Activated CD8-positive, alpha-beta T cell treated with anti-CD3 and anti-CD28 coated beads, Interleukin-2, amount 10 ng/mL, durations not matched to agents 7 days and 5 days (primary cell): ENCODE measurements at places on chromosomes 2 and 18. TPM values are rescaled to one million over a fixed set of nuclear protein-coding genes. Genes with fewer than 3 reads are reported as not detected.

DNA sequence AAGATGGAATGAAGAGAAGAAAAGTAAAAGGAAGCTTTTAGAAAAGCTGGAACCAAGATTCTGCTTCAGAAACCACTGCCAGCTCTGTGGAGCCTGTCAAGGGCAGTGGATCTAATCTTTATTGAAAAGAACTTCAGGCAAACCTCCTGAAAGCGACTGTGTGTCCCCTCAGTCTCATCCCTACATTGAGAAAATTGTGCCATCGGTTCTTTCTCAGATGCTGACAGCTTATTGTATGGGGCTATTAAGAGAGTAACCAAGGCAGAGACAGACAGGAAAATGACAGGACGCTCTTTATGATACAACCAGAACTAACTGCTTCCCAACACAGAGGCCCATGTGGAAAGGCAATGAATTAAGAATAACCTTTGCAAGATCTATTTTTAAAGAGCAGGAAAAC is 763.2 kb upstream of the CHAC2 start:
- H3K36me3 ChIP-seq: no peaks in the 10 kb centered on the region
- H3K27me3 ChIP-seq: no peaks in the 10 kb centered on the region
- no peak overlapping the region for H3K4me3 ChIP-seq
- no peak overlapping the region for H3K27ac ChIP-seq
- DNase-seq: no peak
- no peaks in the 10 kb centered on the region for H3K4me1 ChIP-seq

DNA sequence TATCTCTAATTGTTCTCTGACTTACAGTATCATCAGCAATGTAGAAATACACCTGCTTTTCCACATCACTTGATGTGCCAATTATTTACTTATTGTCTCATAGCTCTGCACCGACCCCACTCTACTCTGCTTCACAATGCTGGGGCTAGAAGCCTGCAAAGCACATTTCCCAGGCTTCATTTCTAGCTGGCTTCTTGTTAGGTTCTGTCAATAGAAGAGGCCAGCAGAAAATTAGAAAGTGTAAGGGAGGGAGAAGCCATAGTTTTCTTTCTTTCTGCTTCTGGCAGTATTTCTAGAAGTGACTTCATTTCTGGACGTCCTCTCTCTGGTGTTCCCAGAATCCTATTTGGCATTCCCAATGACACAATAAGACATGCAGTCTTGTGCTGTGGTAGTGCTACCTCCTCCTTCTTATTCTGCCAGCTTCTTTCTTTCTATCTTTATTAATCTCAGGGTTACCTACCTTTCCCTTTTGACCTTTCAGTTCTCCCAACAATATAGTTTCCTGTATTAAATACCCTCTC is 12.5 kb upstream of the TANC1 start:
- H3K4me3 ChIP-seq: no peak overlapping the region
- H3K27ac ChIP-seq: no peak overlapping the region
- peaks cover 6% of the 10 kb centered on the region for H3K4me1 ChIP-seq
- H3K36me3 ChIP-seq: no peaks in the 10 kb centered on the region

DNA sequence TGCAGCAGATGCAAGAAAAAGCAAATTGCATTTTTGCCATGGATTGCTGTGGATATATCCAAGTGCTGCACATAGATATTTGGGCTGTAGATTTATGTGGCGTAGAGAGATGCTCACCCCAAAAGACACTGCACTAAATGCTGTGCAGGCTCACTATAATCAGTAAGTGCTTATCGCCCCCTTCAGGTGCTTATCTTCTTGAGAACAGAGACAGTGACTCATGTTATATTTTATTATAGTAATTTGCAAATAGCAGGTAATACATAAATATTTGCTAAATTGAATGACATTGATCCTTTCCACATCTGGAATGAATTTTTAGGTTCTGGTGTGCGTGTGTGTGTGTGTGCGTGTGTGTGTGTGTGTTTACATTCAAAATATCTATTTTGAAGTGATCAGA is 36.8 kb upstream of the PLEKHM3 start:
- DNase-seq: peak; percentile 25
- H3K36me3 ChIP-seq: no peaks in the 10 kb centered on the region
- H3K27ac ChIP-seq: no peak overlapping the region
- peaks cover 4% of the 10 kb centered on the region for H3K27me3 ChIP-seq

DNA sequence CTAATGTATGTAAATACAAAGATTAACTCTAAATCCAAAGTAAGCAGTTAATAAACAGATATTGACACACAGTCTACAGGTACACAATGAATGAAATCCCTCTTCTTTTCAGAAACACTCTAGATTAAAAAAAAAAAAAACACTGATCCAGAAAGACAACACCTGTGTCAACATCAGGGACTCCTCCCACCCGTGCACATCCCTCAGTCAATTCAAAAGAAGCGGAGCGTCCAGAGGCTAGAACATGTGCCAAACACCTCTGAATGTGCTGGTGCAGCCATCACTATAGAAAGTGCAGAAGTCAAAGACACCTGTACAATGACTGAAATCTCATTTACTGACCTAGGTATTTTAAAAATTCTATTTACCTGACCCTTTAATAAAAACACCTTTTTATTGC is 622.6 kb upstream of the ID2 start:
- H3K27ac ChIP-seq: no peak overlapping the region
- H3K4me3 ChIP-seq: no peak overlapping the region
- peaks cover 4% of the 10 kb centered on the region for H3K4me1 ChIP-seq
- H3K36me3 ChIP-seq: peaks cover 3% of the 10 kb centered on the region

DNA sequence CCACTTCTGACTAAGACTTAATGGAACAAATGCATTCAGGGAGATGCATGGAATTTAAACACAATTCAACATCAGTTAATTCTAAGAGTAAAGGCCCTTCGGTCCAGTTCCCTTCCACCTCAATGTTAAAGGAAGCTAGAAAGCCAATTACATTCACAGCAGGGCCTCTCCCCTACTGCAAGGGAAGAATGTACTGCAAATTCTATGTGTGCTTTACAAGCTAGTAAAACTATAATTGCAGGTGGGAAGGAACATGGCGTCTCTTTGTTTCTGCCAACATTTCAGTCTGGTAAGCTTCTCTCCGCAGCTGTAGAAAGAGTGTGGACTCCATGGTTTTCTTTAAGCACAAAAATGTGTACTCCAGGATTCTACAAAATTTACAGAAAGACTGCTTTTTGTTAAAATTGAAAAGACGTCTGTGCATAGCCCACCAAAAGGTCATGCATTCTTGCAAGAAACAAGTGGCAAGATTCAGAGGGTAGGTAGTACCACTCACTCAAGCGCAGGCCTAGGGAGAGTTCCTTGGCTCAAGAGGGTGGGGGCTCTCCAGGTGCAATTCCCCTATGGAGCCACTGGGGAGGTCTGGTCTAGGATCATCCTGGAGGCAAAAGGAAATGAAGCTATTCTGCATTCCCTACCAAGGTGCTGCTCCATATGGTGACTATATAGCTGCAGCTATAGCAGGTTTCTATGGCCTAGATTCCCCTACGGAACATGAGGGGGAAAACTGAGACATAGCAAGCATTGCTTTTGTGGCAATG is 127.0 kb upstream of the FZD5 start:
- DNase-seq: no peak
- H3K27me3 ChIP-seq: no peaks in the 10 kb centered on the region
- H3K27ac ChIP-seq: no peak overlapping the region
- H3K4me3 ChIP-seq: no peak overlapping the region
- H3K4me1 ChIP-seq: no peaks in the 10 kb centered on the region

- no peaks in the 10 kb centered on the region for H3K4me1 ChIP-seq
- no peaks in the 10 kb centered on the region for H3K27me3 ChIP-seq
- peaks cover 51% of the 10 kb centered on the region for H3K36me3 ChIP-seq
- DNase-seq: no peak
- no peak overlapping the region for H3K4me3 ChIP-seq
Observed at GRCh38 chr18:14117606-14118005, 14.6 kb downstream of the ZNF519 start.

MYO5B gene
- total RNA-seq: not detected

DNA sequence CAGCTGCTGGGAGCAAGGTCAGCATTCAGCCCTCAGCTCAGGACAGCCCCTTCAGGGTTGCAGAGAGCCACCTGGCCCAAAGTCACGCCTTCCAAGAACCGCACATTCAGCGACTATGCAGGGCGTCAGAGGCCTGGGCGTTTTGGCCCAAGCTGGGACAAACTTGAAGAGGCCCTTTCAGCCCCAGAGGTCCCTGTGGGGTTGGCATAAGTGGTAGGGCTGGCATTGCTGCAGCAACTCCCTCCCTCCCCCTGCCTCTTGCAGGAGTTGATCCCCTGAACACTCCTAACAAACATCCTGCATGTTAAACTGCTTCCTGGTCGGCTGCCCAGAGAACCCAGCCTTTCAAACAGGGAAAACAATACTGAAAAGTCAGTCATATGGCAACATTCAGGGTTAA is 192.9 kb upstream of the SMAD2 start:
- H3K4me3 ChIP-seq: no peak overlapping the region
- no peak overlapping the region for H3K27ac ChIP-seq
- H3K27me3 ChIP-seq: peaks cover 10% of the 10 kb centered on the region
- peaks cover 4% of the 10 kb centered on the region for H3K4me1 ChIP-seq

DNA sequence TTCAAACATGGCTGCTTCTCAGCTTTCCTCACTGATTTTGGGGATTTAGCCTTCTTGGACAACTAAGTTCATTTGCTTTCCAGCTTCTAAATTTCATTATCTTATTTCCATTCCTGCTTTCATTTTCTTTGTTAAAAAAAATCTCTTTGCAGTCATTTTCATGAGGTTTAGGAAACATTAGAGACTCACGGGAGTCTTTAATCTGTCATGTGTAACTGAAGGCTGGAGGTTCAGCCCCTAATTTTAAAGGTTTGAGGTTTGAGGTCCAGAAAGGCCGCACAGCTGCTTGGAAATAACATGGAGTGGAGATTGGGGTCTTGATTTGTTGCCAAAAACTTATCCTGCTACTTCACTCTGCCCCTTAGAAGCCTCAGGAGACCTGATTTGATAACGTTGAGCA is 30.3 kb downstream of the PROKR1 start:
- H3K4me1 ChIP-seq: peaks cover 6% of the 10 kb centered on the region
- peaks cover 10% of the 10 kb centered on the region for H3K27me3 ChIP-seq
- no peak for DNase-seq

TMEFF2 gene
- total RNA-seq: not detected

ABCG8 gene
- not detected for total RNA-seq

DNA sequence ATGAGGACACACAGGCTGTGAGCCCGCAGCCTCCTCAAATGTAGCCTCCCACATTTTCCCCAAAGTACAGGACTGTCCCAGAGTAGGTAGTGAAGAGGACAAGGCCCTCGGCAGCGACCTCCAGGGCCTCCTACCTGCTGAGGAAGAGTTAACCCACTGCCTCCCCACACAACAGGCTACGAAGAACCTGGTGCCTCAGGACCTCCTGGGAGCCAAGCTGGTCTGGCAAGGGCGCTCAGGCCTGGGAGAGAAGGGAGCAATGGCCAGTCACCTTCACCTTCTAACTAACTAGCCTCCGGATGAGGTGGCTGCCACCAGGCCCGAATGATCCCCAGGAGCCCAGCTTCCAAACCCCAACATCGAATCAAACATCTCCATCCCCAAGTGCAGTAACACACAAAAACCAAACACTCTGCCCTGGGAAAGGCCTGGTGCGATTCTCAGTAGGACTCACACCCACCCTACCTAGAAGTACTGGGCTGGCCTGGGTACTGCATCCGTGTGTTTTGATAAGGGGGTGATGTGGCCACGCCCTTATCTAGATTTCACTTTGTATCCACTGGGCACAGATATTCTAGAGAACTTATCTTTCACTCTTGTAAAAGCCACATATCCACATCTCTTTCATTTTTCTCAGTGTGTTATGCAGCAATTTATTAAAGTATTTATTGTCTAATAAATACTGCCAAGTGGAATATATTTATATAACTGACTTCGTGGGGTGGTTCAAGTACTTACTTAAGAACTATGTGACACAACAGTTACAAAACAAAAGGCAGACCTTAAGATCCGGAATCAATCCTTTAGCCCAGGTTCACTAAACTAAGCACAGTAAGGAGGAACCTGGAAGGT is 9.7 kb downstream of the ERFE start:
- H3K4me3 ChIP-seq: no peak overlapping the region
- no peak for DNase-seq
- no peaks in the 10 kb centered on the region for H3K4me1 ChIP-seq

DNA sequence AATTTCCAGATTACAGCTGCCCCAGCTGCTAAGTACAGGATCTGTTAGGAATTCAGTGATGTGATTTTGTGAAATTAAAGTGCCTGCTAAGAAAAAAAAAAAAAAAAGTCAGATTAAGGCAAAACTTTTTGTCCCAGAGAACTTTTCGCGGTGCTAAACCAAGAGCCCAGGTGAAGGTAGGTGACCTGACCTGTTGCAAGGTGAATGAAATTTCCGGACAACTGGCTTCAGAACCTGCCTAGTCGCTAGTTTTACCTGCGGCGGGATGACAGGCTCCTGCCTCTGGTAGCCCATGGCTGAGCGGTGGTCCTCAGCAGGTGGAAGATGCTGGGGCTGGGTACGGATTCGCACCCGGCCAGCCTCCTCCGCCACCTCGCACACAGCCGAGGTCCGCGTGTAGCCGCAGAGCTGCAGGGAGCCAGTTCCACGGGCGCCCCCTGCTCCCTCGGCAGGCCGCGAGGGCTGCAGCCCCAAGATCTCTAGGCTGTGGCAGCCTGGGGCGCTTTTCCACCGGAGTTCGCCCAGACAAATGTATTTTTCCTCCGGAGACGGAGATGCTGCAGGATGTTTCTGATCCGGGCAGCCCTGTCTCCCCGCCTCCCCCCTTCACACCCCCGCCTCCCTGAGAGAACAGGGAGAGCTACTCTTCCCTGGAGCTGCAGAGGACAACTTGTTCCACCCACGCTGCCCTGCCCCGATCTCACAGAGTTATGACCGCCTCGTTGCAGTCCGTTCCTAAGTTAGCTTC is at the start of gene SLC38A11:
TSS of gene SLC38A11 (minus strand) at position 572 of the 748 bp plus-strand sequence. CDS start at position 294, 278 bp downstream.
- no peaks in the 10 kb centered on the region for H3K4me1 ChIP-seq
- no peak within 1 kb of the TSS for H3K27ac ChIP-seq
- no peaks in the 10 kb centered on the region for H3K36me3 ChIP-seq

GRCh38 chr2:241309684-241310117 is 5.8 kb downstream of the HDLBP start:
- peak overlapping the region; percentile 70 for H3K27ac ChIP-seq
- H3K36me3 ChIP-seq: peaks cover 16% of the 10 kb centered on the region
- H3K27me3 ChIP-seq: no peaks in the 10 kb centered on the region
- DNase-seq: peak; percentile 81
- H3K4me1 ChIP-seq: peaks cover 79% of the 10 kb centered on the region

- no peaks in the 10 kb centered on the region for H3K27me3 ChIP-seq
- peak; percentile 84 for DNase-seq
- peak overlapping the region; percentile 60 for H3K27ac ChIP-seq
- peaks cover 10% of the 10 kb centered on the region for H3K36me3 ChIP-seq
- H3K4me3 ChIP-seq: no peak overlapping the region
- H3K4me1 ChIP-seq: peaks cover 61% of the 10 kb centered on the region
Observed at GRCh38 chr2:172465417-172466334, 38.3 kb downstream of the ITGA6 start.

- no peak overlapping the region for H3K27ac ChIP-seq
- no peak for DNase-seq
- no peak overlapping the region for H3K4me3 ChIP-seq
- no peaks in the 10 kb centered on the region for H3K36me3 ChIP-seq
Observed at GRCh38 chr18:11387880-11388279, 221.5 kb upstream of the SLC35G4 start.

- no peak overlapping the region for H3K4me3 ChIP-seq
- H3K36me3 ChIP-seq: no peaks in the 10 kb centered on the region
- no peaks in the 10 kb centered on the region for H3K27me3 ChIP-seq
Observed at GRCh38 chr2:116435648-116436047, 1378.8 kb upstream of the DDX18 start.
